ENCODE measurements at places on chromosomes 5 and 9.

GRCh38 chr5:38529955-38530646 lies 26.3 kb downstream of the LIFR start:
- DNase-seq = no peak

DNA sequence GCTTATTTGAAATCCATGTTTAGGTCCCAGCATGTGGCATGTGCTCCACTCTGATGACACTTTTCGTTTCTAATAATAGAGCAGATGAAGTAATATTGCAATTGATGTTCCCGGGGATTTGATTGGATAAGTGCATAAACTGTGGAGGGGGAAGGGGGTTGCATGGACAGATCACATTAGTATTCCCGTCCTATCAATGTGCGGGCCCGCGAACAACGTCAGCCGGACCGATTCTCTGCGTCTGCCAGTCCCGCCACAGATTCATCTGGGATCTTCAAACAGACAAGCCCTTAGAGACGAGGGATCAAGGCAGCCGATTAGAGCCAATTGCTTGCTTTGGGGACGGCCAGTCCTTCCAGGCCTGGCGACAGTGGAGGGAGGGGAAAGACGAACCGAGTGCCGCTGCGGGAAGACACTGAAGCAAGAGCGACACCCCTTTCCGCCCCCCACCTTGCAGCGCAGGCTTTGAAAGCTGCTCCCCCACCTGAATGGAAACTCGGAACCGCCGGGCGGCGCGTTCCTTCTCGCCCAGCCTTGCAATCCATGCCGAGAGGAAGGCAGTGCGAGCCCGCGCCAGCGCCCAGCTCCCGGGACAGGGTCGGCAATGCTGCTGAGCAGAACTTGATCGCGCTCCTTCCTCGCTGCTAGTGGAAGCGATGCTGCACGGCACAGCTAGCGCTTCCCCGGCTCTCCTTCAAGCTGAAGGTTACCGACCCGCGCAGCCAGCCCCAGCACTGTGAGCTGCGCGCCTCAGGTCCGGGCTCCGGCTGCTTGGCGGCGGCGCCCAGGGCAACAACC lies at the start of gene RGS7BP:
Gene RGS7BP (plus strand): TSS at position 247 of the 798 bp plus-strand sequence. CDS start 610 bp downstream, outside the sequence.
- DNase-seq = no peak

DNA sequence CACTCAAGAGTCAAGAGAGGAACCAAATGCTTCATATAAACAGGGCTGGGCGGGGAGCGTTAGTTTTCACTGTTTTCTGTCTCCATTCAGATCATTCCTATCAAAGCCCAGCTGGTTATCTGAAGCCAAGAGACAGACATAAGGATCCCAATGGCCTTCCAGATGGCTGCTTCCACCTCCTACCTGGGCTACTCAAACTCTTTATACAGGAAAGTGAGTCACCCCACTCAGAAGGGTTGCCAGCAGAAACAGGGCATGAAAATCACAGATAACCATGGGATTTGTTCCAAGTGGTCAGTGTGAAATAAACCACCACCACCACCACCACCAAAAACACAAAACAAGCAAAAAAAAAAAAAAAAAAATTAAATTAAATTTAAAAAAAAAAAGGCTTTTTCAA lies 5.5 kb downstream of the PRSS3 start:
- DNase-seq = no peak

- DNase-seq = no peak
Measured at GRCh38 chr9:93897075-93897970, 57.8 kb downstream of the BARX1 start.

- no peak for DNase-seq
Measured at GRCh38 chr9:70145981-70146380, 102.3 kb downstream of the MAMDC2 start.

DNA sequence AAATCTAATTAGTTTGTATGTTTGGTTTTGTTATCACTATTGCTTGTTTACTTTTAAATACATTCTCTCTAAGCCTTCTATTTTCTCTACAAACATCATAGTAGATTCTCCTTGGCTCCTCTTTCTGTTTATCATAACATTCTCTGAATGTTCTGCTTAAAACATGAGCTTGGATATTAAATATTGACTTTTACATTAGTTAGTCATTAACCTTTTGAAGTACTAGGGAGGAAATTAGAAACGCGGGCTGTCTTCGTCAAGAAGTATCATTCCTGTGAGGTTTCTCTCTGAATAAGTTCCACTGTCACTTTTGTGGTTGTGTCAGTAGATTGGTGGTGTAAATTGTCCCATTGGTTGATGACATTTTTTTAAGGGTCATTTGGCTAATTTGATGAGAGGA lies 821.5 kb downstream of the EFNA5 start:
- no peak for DNase-seq

DNA sequence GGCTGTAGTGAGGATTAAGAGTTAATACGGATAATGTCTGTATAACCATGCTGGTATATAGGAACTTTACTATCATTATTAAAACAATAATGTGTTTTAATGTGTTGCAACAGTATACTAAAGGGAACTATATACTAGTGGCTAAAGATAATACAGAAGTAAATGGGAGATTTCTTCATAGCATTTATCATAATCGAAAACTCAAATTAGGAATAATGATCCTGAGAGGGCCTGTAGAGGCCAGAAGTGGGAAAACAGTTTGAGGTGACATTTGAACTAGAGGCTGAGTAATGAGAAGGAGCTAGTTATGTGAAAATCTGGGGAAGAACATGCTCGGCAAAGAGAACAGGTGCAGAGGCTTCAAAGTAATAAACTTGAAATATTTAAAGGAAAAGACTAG lies 2.9 kb downstream of the TCERG1 start:
- no peak for DNase-seq

GRCh38 chr5:2006193-2006970 lies 123.7 kb upstream of the IRX4 start:
- no peak for DNase-seq

DNA sequence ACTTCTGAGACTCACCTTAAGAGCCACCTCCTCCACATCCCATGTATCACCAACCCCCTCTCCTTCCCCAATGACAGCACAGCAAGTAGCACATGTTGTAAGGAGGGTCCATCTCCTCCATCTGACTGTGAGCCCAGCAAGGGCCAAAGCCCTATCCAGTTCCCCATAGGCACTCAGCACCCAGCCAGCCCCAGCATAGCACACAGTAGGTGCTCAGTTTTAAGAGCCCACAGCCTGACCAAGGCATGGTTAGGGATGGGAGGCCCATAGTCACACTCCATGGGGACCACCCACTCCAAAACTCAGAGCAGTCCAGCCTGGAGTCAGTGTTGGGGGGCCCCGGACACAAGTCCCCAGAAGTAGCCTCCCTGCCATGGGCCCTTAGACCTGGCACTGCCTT lies 205.7 kb downstream of the CDK5RAP2 start:
- no peak for DNase-seq

DNA sequence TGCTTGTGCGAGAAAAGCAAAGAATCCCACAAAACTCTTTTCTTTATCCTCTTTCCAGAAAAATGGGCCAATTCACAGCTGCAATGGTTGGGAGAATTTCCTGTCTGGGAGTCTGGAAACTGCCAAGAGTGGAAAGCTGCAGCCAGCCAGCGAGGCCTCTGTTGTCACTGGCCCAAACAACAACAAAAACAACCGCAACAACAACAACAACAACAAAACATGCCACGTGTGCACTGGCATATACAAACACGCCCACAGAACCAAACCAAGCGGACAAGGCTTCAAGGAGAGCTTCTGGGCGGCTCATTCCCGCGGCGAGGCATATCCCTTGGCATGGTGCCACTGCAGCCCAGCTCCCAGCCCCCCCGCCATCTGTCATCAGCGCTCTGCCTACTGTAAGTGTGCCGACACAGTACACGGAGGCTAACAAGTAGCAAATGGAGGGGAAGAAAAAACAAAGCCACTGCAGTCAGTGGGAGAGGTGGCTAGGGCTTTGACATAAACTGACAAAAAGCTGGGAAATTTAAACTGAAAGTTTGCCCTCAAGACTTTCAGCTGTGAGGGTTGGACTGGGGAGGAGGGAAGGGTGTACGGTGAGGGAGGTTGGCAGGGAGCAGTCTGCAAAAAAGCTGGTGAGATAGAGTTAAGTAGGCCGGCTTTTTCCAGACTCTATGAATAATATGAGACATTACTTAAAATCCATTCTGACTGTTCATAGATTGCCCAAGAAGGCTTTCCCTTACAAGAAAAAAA lies 165.0 kb upstream of the ZNF462 start:
- DNase-seq = peak; percentile 10

- no peak for DNase-seq
Measured at GRCh38 chr5:91058155-91058554, 325.0 kb downstream of the ARRDC3 start.

DNA sequence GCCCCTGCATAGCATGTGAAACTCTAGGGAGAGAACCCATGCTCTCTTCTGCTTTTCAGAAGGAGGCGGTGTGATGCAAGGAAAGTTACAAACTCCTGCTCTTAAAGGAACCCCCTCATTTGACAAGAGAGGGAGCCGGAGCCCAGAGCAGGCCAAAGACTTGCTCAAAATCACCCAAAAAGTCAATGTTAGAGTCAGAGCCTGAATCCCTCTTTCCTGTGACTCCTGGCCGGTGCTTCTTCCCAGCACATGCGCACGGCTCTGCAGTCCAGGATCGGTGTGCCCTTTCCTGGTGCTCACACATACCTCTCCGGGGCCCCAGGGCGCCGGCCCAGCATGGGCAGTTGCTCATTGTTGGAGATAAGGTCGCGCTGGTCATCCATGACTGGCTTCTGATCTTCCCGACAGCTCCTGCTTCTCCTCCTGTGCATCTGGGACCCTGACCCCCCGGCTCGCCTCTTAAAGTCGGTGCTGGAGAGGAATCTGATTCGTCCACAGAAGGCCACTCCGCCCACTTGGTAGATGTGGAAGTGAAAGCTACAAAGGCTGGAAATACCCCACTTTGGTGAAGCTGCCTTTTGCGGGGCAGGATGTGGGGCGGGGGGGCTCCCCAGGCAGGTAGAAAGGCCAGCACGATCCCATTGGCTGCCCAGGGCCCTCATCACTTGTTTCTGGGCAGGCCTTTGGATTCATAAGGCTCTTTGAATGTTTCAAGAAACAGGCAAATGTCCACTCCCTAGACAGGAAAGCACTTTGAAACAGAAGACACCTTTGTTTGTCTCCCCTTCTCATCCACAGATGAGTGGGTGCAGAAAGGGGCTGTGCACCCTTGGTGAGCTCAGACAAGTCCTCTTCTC lies at the start of gene CD74:
Gene CD74 (minus strand): TSS at position 592 of the 857 bp plus-strand sequence. CDS start 161 bp downstream, at position 431.
- no peak for DNase-seq

DNA sequence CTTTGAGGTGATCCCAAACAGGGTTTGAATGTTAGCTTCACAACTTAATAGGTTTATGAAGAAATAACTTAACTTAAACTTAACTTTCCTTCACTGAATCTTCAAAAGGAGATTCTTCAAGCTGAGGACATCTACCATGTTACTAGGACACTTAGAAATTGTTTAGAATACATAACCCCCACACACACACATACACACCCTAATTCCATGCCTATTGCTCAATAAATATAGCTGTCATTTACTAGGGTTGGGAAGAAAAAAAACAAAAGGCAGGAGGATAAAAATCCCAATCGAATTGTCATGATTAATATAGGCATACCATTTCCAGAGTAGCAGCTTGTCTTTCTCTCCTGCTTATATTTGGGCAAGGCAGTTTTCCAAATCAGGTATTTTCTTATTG lies 68.3 kb downstream of the ALDH1A1 start:
- DNase-seq = no peak

DNA sequence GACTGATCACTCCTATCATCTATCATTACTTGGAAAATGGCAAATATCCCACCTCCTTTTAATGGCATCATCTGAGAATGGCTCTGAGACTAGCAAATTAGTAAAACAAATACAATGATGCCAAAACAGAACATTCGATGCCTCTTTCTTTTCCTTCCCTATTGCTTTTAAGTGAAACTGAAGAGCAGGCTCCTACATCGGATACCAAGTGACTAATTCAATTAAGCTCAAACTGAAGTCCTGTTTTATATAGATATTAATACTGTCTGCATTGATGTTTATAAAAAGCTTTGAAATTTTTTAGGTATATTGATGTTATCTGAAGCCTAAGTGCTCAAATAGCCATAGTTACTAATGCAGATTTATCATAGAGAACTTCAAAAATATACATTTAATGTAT lies 43.9 kb downstream of the SAXO1 start:
- DNase-seq = no peak

DNA sequence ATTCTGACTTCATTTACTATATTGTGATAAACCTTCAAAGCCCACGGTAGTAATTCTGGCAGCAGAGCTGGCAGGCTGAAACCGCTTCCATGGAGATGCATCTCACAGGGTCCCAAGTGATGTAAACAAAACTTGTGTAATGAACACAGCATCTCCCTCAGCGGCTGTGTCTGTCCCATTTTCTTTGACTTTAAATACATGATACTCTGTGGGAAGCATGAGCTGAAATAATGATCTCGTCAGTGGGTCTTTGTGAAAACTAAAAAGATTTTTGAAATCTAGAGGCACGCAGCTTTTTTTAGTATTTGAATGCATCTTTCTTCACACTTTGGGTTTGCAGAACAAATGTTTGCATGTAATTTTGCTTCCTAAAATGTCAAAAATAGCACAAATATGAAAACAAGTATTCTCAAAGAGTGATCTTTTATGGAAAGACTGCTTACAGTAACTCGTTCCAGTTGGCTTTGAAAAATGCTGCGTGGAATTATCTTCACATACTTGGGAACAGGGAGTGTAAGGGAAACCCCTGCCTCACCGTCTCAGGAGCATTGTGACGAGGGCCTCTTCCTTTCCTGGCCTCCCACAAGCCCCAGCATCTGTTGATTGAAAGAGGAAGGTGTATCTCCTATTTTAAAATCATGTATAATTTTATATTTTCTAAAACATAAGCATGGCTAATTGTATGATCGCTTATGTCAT lies 18.1 kb upstream of the LPCAT1 start:
- no peak for DNase-seq

- no peak for DNase-seq
Measured at GRCh38 chr9:19809422-19810269, 20.8 kb upstream of the SLC24A2 start.

- no peak for DNase-seq
Measured at GRCh38 chr5:173205916-173206315, 29.1 kb downstream of the NKX2-5 start.

All from HFFc6 (cell line).